Esophagus squamous epithelium (tissue), 5 donors: ENCODE measurements at places on chromosomes 4 and X.

DNA sequence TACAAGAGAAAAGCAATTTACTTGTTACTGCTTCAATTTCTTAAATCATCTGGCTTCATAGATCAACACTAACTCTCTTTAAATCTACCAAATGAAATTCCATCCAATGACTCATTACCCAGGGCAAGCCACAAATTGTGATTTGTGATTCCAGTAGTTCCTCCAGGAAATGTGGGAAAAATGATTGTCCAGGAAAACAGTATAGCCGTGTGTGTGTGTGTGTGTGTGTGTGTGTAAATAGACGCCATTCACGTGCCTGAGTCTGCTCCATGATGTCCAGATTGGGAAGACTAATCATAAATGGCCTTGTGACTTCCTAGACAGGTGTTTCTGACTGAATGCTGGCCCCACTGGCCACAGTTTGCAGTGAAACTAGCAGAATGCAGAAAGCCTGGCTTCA is 121.3 kb downstream of the HS6ST2 start:
- DNase-seq: no peak

- no peak for DNase-seq
Measured at GRCh38 chrX:27391623-27392022, 71.5 kb downstream of the PPP4R3C start.

DNA sequence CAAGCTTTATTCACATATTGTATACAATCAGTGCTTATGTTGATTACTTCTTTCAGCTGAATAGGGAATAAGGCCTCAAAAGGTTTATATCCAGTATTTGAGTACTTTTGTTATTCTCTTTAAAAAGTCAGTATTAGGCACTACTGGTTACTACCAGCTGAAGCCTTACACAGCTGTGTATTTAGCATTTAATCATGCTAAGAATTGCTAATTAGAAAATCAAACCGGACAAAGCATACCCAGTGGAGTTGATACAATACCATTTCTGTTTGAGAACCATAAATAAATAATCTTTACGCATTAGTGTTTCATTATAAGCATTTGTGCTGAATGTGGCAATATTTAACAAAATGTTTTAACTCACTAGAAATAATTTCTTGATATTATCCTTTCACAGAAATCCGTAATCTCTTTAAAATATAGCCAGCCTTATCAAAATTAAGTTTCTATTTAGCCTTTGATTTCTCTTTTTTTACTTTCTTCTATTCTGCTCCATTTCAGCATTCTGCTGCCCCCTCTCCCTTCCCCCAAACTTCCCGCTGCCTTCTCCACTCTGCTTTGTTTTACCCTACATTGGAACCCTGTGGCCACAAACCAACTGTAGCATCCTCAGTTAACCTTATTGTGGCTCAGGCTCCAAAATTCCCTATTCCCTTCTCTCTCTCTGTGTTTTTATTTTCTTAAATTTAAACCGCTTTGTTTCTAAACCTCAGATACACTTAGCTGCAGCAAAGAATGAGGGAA is 37.8 kb downstream of the UGT8 start:
- DNase-seq: no peak

- DNase-seq: no peak
Measured at GRCh38 chr4:100632163-100632562, 114.3 kb upstream of the EMCN start.

DNA sequence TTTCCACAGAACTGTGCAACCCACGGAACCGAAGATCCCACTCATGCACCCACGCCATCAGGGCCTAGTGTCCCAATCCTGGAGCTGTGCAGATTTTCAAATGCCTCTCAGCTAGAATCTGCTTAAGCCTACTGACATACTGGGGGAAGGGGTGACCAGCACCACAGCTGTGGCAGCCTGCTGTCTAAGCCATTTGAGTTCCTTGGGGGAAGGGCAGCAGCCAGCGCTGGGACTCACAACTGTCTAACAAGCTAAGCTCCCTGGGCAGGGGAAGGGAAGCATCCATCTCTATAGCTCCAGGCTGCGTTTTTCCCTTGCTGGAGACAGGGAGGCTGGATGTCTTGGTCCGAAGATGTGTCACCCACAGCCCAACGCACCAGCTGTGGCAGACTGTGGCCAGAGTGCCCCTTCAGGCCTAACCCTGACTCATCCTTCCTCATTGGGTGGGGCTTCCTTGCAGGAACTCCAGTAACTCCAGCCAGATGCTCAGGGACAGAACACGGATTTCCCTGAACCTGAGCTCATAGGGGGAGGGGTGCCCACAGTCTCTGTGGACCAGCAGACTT is 194.8 kb downstream of the CHRDL1 start:
- no peak for DNase-seq

GRCh38 chr4:14767142-14767541 is 235.1 kb upstream of the CPEB2 start:
- no peak for DNase-seq

GRCh38 chrX:38820751-38821150 is 19.5 kb downstream of the MID1IP1 start:
- no peak for DNase-seq

DNA sequence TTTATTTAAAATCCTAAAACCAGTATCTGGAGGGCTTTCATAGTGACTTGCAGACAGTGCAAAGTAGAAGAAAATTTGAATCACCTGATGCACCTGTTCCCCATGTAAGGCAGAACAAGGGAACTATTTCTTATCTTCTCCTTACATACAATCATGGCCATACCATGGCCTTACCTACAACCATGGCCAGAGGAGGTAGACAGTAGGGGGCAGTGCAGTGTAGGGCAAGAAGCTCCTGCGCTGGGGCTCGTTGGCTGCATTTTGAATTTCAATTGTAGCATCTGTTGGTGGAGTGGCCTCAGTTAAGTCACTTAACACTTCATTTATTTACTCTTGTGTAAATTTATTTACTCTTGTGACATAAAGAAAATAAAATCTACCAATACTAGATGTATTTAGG is 33.0 kb downstream of the GALNTL6 start:
- DNase-seq: no peak

- no peak for DNase-seq
Measured at GRCh38 chr4:137967480-137968190, 274.5 kb downstream of the SLC7A11 start.

DNA sequence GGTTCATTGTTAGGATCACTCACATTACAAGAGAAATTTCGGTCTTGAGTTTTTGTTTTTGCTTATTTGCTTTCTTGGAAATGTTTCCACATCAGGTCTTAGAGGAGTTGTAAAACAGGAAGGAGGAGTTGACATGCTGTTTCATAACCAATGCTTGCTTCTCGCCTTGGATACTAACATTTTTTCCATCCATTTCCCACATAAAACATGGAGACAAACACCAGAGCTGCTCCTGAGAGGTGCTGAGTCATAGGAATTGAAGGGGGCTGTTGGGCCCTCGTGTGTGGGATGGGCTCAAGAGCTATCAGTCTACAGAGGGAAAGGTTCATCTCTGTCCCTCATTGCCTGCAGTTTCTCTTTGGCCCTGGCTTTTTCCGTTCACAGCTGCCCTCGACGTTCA is 29.9 kb downstream of the TBL1X start:
- DNase-seq: no peak

DNA sequence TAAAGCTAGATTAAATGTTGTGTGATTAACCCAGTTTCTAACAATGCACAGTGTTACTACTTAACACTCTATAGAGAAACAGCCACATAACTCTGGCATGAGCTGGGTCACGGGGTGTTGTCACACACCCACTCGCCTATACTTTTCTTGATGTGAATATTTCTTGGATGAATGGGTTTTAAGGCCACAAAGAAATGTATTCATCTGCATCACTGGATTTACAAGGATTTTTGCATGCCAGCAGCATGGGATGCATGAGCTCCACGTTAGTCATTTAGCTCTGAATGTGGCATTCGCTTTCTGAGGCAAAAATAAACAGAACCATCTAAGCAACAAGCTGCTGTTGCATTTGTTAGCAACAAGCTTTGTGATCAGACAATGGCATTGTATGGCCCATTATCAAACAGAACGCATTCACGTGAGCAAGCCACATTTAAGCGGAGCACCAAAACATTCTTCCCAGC is 89.7 kb downstream of the LRP2BP start:
- DNase-seq: no peak

GRCh38 chr4:143383005-143383574 is 46.4 kb downstream of the GAB1 start:
- DNase-seq: no peak

- no peak for DNase-seq
Measured at GRCh38 chrX:22365460-22365859, 92.7 kb downstream of the CBLL2 start.

- no peak for DNase-seq
Measured at GRCh38 chr4:1408418-1408817, 2.2 kb upstream of the NKX1-1 start.

- DNase-seq: no peak
Measured at GRCh38 chr4:24999392-25000089, 31.2 kb downstream of the LGI2 start.

DNA sequence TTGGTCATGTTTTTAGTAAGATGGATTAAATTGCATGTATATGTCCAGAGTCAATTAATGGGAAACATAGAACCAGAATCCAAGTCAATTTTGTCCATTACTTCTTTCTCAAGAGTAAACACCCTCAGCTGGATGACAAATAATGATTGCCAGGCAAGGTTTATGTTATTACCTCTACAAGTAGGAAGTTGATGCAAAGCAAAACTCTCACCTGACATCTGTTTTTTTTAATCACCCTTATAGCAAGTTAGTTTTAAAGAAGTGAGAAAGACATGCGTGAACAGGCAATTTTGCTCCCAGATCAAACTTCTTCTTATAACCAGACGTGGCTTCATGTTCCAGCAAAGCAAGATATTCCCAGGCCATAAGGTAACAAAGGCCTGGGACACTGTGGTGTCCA is 348.5 kb upstream of the FTHL17 start:
- DNase-seq: no peak

GRCh38 chr4:22962295-22962694 is 269.6 kb downstream of the GBA3 start:
- DNase-seq: no peak

GRCh38 chrX:1529328-1529727 is 7.7 kb downstream of the P2RY8 start:
- DNase-seq: no peak

DNA sequence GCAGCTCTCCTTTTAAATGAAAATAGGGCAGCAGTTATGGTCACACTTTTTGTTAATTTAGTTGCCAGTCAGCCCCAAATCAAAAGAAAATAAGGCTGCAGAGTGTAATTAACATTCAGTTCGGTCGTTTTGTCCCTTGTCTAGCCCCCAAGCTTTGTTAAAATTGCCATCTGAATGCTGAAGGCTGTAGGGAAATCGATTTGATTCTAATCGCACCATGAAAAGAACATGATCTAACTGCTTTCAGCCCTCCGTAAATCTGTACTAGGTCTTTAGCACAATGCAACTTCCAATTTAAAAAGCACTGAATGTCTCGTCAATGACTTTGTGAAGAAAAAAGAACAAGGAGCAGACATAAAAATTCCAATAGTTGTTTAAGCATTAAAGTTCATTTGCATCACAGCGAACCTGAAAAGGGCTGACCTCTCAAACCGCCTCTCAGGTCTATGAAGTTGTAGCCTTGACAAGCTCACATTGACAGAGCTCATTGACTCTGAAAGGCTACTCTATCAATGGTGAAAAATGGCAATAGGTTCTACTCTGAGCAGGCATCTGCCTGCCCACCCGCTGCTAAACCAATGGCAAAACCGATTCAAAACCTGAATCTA is 48.9 kb downstream of the CHIC2 start:
- DNase-seq: no peak

GRCh38 chrX:112841114-112841819 is 636 bp upstream of the AMOT start:
- DNase-seq: peak; percentile 5

DNA sequence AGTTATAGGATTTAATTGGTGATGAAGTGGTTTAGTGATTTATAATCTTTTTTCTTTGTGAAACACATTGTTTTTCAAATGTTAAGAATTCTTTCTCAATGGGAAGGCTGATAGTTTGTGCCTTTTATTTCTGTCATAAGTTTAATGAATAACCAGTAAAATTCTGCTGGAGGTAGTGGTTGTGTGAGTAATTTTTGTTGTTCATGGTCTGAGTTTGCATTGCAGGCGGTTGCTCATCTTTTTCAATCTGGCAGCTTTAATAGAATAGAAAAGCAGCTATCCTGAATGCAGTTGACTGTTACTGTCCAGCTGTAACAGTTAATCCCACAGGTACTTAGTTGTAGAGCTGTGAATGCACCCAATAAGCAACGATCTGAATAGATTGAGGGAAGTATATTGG is 215.6 kb upstream of the AFF2 start:
- no peak for DNase-seq

DNA sequence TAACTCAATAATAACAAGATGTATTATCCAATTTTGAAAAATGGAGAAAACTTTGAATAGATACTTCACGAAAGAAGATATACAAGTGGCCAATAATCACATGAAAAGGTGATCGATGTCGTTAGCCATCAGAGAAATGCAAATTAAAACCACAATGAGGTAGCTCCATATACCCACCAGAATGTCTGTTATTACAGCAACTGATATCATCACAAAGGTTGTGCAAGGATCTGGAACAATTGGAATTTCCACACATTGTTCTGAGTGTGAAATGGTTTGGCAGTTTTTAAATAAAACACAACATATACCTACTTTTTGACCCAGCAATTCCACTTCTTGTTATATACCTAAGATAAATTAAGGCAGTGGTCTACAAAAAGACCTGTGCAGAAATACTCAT is 71.7 kb downstream of the IRS4 start:
- no peak for DNase-seq

GRCh38 chr4:165415910-165416309 is 37.1 kb downstream of the CPE start:
- no peak for DNase-seq

DNA sequence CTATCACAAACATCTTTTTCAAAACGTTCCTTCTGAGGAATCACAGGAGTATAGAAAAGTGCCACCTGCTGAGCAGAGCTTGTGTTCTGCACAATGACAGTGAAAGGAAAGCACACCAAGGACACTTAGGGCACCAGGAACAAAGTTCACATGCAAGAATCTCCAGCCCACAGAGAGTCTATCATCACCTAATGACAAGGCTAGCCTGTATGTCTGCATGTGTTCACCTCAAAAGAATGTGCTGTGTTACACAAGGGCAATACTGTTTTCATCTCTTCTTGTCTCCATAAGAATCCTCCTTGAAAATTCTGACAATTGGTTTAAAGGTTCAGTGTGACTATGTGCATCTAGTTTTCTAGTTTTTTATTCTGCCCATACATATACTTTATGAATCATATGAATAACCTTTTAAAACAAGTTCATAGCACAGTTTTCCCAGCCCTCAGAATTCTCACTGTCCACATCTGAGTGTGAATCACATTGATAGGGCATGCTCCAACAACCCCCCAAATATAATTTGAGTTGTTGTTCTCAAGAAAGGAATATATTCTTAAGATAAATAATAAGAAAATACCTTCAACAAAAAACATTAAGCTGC is 118.0 kb downstream of the PWWP3B start:
- no peak for DNase-seq

- no peak for DNase-seq
Measured at GRCh38 chrX:137194164-137194563, 160.4 kb upstream of the GPR101 start.

DNA sequence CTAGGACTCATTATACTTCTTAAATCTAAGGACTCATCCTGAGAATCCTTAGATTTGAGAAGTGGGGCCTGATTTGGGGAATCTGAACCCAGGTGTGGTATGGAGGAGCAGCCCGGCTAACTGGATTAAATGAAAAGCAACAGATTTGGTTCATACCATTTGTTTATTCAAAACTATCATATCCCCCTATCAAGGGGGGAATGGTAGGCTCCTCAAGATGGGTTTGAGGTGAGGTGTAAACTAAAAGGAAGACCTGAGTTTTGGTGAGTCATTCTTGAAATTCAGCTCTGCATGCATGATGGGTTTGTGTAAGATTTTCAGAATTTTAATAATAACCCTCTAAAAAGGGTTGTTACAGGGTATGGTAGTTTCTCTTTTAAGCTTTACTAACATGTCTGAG is 53.4 kb downstream of the CASP6 start:
- no peak for DNase-seq
